ENCODE measurements at places on chromosomes 2 and 18.

- DNase-seq: no peak
Measured at GRCh38 chr2:232540441-232541041, 1.0 kb downstream of the CHRNG start.

GRCh38 chr2:215870088-215870490 is 143.3 kb downstream of the MREG start:
- DNase-seq: no peak

- no peak for DNase-seq
Measured at GRCh38 chr2:113305146-113305545, 26.4 kb upstream of the PAX8 start.

GRCh38 chr2:204115137-204116056 is 178.8 kb downstream of the ICOS start:
- DNase-seq: no peak

DNA sequence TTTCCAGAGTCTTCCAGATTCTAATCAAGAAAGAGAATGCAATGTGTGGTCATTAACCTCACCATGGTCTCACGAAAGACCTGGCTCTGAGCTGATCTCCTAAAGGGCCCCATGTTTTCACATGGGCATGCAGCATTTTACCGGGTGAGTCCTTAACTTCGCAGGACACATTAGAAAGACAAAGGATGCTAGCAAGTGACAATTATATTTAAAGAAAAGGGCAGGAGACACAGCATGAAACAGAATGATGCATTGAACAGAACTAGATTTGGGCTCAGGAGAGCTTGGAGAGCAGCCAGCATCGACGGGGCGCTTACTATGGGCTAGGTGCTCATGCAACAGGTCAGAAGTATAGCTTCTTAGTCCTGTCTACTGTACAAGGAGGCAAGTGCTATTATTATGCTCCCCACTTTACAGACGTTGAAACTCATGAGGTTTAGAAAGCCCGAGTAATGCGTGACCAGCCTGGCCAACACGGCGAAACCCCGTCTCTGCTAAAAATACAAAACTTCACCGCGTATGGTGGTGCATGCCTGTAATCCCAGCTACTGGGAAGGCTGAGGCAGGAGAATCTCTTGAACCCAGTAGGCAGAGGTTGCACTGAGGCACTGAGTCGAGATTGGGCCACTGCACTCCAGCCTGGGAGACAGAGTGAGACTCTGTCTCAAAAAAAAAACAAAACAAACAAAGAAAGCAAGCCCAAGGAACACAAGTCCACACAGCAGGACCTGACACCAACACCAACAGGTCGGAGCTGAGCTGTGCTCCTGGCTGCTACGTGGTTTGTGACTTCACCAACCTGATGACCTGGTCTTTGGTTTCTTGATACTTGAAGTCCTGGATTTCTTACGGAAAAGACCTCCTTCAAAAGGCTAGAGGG is 16.1 kb downstream of the MBP start:
- no peak for DNase-seq

- DNase-seq: peak; percentile 21
Measured at GRCh38 chr2:22375096-22375495, 1009.9 kb upstream of the KLHL29 start.

- no peak for DNase-seq
Measured at GRCh38 chr2:197477797-197478196, 21.8 kb downstream of the HSPD1 start.

GRCh38 chr2:66490588-66491001 is 55.7 kb downstream of the MEIS1 start:
- no peak for DNase-seq

- DNase-seq: no peak
Measured at GRCh38 chr18:35075132-35075531, 33.9 kb downstream of the MAPRE2 start.

DNA sequence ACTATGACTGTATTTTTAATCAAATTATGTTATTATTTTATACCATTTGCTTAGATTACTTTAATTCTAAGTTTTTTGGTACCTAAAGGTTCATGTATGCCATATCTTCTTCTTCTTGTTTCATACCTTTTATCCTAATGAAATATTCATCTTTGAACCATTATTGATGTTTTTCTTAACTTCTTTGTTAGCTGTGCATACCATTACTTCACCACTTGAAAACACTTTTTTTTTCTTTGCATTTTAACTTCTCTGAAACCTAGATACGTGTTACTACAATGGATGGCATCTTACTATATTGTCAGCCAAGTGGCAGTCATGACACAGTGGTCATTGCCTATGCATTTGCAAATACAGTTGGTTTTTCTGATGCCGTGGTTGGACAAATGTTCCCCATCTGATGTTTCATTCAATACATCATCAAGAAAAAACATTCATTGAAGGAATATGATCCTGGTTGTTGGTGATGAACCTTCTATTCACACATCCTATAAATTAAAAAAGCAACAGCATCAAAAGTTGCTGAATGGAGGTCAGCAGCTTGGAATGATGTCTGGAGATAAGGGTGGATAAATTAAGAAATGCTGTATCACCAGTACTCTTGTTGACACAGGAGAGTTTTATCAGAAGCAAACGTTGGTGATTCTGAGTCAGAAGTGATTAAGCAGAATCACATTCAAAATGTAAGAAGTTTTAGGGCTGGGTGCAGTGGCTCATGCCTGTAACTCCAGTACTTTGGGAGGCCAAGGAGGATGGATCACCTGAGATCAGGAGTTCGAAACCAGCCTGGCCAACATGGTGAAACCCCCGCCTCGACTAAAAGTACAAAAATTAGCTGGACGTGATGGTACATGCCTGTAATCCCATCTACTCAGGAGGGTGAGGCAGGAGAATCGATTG is 7.4 kb downstream of the IL36A start:
- DNase-seq: no peak

DNA sequence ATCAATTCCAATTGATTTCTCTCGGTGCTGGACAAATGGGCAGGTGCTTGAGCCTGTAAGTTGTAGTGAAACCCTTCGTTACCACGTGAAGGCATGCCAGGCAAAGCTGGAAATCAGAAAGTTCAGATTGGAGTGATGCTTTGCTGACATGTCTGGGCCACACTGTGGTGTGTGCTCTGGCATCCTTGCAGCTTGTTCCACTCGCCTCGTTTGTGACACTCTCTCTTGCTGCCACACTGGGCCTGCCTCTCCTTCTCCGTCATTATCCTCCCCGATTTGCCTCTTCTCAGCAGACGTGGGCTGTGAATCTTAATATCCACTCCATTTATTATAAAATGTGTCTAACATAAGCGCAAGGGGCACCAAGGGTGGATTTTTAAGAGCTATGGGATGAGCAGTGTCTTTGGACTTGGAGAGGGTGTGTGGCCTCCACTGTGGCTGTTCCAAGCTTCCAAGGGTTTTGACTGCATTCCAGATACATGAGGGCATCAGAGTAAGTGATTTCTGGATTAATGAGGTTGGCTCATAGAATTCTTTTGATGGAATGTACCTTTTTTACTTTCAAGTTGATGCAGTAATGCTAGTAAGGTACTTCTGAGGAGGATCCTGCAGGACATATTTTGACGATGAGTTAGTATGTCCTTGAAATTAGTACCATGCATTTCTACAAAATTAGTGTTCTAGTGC is 238.8 kb downstream of the TPGS2 start:
- no peak for DNase-seq

DNA sequence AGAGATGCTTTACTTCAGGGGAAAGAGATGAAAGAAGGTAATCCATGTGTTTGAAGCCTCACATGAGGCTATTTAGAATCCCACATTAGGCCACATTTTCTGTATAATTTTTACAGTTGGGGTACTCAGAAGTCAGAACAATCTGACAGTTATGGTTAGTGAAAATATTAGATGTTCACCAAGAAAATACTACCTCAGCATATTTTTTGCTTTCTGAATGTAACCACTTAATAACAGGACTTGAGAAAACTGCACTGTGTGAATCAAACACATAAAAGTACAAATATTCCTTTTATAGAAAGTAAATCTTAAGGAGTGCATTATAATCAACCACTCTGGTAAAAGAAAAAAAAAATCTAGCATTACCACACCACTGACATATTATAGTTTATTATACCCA is 169.3 kb downstream of the SATB2 start:
- DNase-seq: no peak

- DNase-seq: no peak
Measured at GRCh38 chr2:54469484-54470053, 13.4 kb downstream of the SPTBN1 start.

GRCh38 chr2:16609786-16610185 is 55.8 kb downstream of the CYRIA start:
- DNase-seq: no peak

GRCh38 chr18:36733150-36733549 is 95.7 kb downstream of the TPGS2 start:
- no peak for DNase-seq

All from NCI-H446 (cell line).